Natural killer cell treated with Interleukin-12 subunit alpha and Interleukin-12 subunit beta and Interleukin-15 and Interleukin-18, amount 100 ng/mL, for 72 hours (primary cell): ENCODE measurements at places on chromosomes 4 and X. TPM values are rescaled to one million over a fixed set of nuclear protein-coding genes. Genes with fewer than 3 reads are reported as not detected.

DDIT4L gene
- not detected for total RNA-seq

BTC gene
- not detected for total RNA-seq

PHKA1 gene
- 0.50 TPM for total RNA-seq

GRCh38 chr4:132384709-132385108, 764.4 kb upstream of the PCDH10 start:
- DNase-seq, result no peak

- no peak for DNase-seq
These were observed 41.1 kb downstream of the LUZP4 start for GRCh38 chrX:115330498-115331168.

GRCh38 chr4:165537028-165537648, 158.3 kb downstream of the CPE start:
- no peak for DNase-seq

- no peak for DNase-seq
These were observed 198.9 kb downstream of the ANK2 start for GRCh38 chr4:113248320-113248719.

DNA sequence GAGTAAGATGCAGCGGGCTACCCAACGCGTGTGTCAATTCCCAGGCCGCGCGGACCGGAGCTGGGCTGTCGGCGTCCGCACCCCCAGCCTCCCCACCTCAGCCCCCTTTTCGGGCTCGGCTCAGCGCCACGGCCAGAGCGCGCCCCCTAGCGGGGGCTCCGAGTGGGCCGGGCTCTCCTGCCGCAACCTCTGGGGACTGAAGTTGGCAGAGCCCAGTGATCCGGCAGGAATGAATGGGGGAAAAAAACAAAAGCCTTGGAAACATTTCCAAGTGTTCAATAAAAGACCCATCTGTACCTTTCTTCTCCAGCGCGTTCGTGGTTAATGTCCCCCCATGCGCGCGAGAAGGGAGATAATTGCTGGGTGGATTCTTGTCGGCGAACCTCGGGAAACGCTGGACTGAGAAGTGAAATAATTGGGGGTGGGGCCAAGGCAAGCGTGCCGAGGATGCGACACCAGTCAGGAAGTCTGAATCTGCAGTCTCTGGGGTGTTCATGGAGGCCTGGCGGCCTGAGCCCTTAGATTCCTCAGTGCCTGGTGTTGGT, 5.2 kb upstream of the ARX start:
- no peak for DNase-seq

DNA sequence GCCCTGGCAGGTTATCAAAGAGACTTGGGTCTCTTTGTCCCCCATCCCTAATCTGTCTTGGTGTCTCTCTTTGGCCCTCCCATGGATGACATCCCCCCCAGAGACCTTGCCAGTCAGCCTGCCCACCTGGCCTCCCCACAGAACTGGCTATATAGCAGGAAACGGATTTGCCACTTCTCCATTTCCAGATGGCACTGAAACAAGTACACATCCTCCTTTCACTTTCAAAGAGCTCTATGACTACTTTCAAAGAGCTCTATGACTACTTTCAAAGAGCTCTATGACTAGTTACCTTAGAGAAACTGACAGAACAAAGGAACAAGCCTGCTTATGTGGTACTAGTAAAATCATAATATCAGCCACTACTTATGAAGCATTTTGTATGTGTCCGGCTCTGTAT, 175.3 kb downstream of the MAML3 start:
- no peak for DNase-seq

DNA sequence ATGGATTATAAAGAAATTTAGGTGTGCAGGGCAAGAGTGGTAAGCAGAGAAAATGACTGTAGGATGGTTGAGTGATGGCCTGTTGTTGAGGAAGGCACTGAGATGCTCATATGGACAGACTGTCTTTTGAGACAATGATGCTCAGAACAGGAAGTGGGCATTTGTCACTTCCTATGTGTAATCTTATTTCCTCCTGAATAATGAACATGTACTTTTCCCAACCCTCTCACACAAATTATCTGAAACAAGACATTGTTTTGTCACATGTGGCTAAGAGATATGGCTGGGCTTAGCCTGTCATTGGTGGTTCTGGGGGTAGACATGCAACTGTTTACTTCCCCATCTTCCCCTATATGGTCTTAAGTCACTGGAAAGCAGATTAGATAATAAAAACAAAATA, 240.5 kb downstream of the CFAP47 start:
- no peak for DNase-seq

DNA sequence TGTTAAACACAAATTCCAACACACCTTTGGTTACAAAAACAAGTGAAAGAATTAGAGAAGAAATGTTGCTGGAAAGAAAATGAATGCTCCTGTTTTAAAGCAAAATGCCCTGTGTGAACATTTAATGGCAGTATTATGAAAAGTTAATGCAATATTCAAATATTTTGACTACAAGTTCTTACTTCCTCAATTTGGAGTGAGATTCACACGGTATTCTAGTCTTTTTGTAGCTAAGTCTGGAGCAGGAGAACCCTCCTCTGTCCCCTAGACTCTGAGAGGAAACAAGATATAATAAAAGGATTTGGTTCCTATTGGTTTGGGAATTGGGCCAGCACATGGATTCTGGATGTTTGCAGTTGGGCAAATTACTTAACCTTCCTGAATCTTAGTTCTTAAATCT, 12.7 kb downstream of the MAD2L1 start:
- DNase-seq, result no peak

DNA sequence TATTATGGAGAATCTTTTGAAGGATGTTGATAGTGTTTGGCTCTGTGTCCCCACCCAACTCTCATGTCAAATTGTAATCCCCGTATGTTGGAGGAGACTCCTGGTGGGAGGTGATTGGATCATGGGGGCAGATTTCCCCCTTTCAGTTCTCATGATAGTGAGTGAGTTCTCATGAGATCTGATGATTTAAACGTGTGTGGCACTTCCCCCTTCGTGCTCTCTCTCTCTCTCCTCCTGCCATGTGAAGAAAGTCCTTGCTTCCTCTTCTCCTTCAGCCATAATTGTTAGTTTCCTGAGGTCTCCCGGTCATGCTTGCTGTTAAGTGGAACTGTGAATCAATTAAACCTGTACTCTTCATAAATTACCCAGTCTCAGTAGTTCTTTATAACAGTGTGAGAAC, 166.1 kb upstream of the NUDT6 start:
- DNase-seq, result no peak

- no peak for DNase-seq
These were observed 12.7 kb upstream of the AADAT start for GRCh38 chr4:170102426-170102825.
